ENCODE measurements at places on chromosomes 12 and 14.

DNA sequence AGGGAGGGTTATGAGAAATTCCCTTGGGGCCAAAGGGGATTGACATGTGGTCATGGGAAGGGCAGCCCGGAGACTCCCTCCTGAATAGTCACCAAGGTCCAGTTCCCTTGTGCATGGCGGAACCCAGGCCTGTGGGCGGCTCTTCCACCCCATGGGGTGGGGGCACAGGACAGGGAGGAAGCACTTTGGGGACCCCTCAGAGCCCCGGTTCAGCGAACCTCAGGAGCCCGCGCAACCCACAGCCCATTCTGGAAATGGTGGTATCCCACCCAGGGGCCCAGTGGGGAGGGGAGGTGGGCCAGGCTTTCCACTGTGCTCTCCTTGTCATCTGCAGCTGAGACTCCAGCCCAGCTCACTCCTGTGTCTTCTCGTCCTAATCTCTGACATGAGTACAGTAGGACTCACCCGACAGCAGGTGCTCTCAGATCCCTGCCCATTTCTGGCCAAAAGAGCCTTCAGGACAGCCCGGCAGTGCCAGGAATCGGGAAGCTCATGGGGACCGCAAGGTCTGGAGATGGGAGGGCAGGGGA is 255.2 kb upstream of the SFSWAP start:
- no peak for DNase-seq

DNA sequence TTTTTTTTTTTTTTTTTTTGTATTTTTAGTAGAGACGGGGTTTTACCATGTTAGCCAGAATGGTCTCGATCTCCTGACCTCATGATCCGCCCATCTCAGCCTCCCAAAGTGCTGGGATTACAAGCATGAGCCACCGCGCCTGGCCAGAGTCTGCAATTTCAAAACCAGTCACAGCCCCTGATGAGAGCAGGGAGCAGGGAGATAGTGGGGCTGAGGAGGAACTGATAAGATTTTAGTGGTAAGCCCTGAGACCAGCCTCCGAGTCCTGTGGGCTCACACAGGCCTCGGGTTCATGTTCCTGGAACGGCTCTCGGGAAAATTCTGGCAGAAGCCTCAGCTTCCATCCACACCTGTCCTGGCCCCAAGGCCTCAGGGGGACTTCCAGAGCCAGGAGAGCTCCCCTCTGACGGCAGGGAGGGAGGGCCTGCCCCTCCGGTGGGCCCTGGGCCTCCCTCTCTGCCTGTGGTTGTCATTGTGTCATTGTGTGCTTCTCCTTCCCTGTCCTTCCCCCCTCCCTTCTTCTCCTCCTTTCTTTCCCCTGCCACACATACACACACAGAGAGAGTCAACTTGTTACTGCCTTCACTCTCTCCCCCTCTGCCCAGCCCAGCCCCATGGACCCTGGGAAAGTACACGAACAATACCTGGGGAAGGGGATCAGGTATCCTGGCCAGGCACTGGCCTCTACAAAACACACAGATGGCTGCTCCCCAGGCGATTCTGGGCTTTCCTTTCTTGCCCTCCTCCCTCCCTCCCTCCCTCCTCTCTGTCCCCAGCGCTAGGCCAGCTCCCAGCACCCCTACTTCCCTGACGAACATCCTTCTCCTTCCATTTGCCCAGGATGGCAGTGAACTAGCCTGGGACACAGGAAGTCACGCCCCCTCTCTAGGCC is 294.1 kb downstream of the DPF3 start:
- DNase-seq: no peak

DNA sequence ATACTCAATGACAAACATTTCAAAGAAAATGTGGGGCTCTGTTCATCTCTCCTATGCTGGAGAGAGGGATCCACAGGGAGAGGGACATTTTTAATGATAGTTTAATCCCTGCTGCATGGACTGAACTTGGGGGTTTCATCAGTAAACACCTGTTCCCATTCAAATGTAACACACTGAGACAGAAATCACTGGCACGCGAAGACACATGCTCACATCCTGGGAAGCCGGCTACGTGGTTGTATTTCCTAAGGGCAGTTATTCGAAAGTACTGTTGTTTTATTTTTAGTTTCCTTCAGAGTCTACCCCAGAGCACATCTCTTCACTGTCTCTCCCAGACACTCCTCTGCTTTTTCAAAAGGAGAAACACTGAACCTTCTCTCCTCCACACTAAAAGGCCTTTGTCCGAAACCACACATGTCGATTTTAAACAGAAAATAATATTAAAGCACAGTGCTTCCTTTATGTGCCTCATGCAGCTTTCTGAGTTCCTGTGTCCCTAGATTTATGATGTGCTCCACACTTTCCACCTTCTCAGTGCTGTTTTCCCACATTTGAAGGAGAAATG is 52.8 kb downstream of the PTHLH start:
- DNase-seq: no peak

DNA sequence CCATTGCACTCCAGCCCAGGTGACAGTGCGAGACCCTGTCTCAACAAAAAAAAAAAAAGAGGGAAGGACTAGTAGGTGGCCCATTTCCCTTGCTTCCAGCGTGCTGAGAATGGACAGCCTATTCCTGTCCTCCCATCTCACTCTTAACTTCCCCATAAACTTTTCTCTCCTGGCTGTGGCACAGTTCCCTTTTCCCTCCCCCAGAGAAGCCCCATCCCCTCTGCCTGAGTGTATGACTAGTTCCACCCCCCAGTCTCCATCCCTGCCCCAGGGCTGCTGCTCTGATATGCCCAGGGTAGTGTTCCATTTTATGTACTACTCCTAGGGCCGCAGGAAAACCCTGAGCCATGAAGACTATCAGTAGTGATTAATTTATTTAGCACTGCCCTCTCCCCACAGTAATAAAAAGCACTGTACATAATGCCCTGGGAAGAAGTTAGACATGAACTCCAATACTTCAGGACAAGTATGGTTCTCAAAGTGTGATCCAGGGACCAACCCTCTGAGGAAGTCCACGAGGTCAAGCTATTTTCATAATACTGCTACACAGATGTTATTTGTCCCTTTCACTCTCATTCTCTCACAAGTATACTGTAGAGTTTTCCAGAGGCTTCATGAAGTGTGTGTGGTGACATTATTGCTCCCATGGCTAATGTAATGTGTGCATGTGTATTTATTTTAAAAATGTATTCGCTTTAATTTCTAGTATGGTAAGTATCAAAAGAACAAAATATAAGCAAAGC is 11.5 kb upstream of the CHD4 start:
- DNase-seq: no peak

DNA sequence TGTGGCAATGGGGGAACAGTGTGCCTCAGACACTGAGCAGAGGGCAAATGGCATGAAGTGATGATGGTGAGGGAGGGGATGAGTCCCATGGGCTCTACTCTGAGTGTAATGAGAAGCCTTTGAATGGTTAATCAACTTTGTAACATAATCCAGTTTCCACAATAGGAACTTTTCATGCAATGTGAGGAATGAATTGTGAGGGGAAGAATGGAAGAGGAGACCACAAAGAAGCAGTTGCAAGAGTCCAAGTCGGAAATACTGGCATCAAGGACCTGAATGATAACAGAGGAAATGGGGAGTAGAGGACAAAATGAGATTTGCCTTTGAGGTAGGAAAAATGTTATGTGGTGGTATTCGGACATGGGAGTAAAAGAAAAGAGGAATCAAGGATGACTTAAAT is 476.9 kb upstream of the PRICKLE1 start:
- no peak for DNase-seq

- no peak for DNase-seq
Measured at GRCh38 chr12:12016284-12017100, 54.2 kb upstream of the BCL2L14 start.

DNA sequence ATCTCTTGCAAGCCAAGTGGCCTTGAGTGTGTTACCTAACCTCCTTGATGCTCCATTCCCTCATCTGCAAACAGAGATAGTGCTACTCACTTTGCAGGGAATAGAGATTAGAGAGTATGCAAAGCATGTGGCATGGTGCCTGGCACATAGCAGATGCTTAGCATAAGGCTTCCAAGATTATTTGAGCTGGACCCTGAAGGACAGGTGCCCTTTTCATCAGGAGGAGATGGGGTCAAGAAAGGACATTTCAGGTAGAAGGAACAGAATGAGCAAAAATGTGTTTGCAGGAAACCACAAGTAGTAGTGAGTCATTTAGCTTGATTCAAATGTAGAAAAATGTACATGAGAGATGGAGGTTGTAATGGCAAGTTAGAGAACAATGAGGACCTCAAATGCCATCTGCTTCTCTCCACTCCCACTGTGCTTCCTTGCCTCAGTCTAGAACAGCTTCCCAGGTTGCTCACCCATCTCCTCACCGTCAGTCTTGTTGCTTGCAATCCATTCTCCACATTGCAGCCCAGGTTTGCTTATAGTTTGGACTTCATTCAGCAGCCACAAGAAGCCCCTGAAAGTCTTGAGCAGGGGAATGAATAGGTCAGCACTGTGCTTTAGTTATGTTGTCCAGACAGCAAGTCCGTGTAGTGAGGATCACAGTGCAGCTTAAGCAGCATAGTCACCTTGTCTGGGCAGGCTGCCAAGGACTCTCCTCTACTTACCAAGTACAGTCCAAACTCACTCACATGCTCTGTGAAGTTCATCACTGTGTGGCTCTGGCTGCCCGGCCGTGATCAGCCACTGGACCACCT is 536.3 kb upstream of the CCDC196 start:
- DNase-seq: no peak

DNA sequence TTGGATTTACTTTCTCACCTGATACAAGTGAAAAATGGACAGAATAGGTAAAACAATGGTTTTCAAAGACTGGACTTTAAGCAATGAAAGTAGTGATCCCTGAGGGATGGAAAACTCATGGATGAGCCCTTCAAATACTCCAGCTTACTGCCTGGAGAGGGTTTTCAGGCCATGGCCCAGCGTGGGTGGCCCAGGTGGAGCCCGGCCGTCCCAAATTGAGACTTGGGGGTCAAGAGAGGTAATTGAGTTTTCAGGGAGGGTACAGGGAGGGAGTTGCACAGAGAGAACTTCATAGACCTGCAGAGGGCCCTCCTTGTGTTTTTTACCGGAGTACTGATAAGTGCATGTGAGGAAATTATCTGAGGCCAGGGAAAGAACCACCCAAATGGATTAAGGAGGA is 37.2 kb downstream of the RAN start:
- no peak for DNase-seq

DNA sequence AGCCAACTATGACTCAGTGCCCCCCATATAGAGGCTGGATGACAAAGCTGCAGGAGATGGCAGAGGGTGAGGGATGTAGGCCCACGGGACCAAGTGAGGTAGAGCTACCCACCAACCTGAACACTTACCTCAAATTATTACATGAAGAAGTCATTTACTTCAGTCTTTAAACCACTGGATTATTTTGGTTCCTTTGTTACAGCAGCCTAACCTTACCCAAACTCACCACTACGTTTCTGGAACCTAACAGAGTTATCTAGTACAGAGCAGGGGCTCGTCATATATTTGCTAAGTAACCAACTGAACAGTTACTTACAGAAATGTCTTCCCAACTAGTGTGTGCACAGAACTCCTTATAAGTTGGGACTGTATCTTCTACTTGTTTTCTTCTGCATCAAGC is 85.2 kb upstream of the IGF1 start:
- DNase-seq: no peak

- no peak for DNase-seq
Measured at GRCh38 chr12:45049912-45050750, 768 bp downstream of the DBX2 start.

DNA sequence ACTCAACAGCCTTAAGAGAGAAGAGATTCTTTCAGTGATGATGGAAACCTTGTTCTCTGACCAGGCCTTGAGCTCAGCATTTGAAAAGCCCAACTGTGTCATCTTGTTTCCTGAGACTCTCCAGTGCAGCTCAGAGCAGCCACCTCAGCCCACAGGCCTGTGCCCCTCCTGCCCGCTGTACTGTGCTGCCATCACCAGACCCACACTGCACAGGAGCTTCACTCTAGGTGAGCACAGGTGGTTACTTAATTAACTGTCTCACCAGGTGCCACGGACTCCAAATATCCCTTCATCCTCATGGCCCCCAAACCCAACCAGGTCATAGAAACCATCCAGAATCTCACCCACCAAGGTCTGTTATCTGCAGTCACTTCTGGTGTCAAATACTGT is 51.3 kb downstream of the JAG2 start:
- peak; percentile 2 for DNase-seq

DNA sequence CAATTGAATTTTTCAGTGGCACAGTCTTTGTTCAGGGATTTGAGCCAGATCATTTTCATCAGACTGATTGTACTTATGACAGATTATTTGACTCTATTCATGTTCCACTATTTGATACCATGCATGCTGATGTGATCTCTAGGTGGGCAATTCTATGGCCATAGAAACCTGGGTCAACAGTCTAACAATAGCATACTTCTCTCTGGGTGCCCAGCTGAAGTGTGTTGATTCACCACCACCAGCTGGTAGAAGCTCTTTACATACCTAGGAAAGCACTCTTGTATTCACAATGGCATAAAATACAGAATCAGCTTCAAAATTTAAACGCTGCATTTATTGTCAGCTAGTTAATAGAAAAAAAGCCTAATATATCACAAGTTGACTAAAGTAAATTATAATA is 90.2 kb upstream of the TMTC2 start:
- DNase-seq: no peak

GRCh38 chr14:23377573-23378563 is 1.0 kb downstream of the CMTM5 start:
- DNase-seq: no peak

DNA sequence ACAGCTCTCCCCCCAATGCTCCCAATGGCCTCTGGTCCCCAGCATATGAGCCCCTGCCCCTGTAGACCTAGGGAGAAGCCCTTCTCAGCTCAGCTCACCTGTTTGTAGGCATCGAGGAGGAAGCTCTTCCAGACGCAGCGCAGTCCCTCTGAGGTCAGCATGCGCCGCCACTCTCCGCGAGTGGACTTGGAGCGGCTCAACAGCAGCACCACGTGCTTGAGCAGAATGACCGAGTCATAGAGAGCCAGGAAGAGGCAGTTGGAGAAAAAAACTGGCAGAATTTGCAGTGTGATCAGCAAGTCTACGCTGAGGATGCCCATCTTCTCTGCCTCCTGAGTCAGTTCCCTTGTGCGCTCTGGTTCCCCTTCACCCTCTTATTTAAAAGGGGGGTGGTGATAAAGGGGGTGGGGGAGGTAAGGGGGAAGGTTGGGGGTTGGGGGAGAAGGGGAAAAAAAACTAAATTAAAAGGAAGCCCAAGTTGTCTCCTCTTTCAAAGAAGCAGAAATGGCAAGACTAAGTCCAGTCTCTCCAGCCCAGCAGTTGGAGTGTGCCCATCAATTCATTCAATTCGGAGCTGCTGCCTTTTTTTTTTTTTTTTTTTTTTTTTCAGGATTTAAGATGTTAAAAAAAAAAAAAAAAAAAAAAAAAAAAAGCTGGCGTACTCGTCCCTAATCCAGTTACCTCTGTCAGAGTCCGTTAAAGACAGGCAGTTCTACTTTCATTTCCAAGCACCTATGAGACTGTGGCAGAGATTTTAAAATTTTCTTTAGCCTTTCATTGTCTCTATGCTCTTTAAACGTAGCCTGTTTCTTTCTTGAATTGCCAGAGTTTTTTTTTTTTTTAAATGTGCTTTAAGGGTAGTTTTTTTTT is at the start of gene DIO2:
Gene DIO2, minus strand, starts transcription at position 352 of the 870 bp plus-strand sequence. Its CDS starts 32 bp downstream, at position 320.
- peak; percentile 49 for DNase-seq

GRCh38 chr12:111435661-111436201 is 30.0 kb downstream of the SH2B3 start:
- DNase-seq: no peak
